ENCODE measurements at places on chromosomes 3 and 15. TPM values are rescaled to one million over a fixed set of nuclear protein-coding genes. Genes with fewer than 3 reads are reported as not detected.

GRCh38 chr3:39751286-39751685 is 58.1 kb upstream of the MYRIP start:
- no peak for DNase-seq

GRCh38 chr3:101484805-101485620 is 28.0 kb downstream of the SENP7 start:
- no peak for DNase-seq

Gene CNTN4
- 0.65 TPM for total RNA-seq

GRCh38 chr15:58066042-58066867 is 744 bp upstream of the ALDH1A2 start:
- peak; percentile 69 for DNase-seq

GRCh38 chr3:131356006-131356595 is 25.5 kb upstream of the NUDT16 start:
- DNase-seq: no peak

Gene NKIRAS1
- 16.5 TPM for total RNA-seq

- DNase-seq: no peak
Measured at GRCh38 chr3:14146381-14147065, 21.7 kb downstream of the TMEM43 start.

DNA sequence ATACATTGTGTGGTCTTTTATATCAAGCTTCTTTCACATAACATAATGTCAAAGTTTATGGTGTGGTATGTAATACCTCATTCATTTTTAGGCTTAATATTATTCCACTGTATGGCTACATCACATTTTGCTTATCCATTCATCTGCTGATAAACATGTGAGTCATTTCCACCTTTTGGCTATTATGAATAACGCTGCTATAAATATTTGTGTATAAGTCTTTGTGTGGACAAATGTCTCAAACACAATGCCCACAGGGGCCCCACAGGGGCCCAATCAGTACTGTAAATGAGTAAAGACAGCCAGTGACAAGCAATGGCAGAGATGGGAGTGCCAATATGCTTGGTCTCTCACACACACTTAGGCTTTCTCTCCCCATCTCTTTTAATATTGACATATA is 54.2 kb downstream of the PIK3R4 start:
- DNase-seq: no peak

Gene PP2D1
- not detected for total RNA-seq

Gene KIF15
- total RNA-seq: 1.2 TPM

- no peak for DNase-seq
Measured at GRCh38 chr3:56974247-56974930, 86.1 kb upstream of the SPATA12 start.

DNA sequence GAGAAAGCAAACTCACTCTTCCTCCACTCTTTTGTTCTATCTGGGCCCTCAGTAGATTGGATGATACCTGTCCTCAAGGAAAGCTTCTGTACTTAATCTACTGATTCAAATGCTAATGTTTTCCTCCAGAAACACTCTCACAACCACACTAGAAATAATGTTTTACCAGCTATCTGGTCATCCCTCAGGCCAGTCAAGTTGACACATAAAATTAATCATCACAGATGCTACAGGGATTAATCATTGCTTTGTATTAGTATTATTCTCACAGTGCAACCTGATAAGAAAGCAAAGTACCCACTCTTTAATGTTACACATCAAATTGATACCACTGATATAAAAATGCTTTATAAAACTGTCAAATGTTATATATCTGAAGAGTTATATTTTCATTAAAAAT is 52.9 kb upstream of the ARL6 start:
- DNase-seq: no peak

DNA sequence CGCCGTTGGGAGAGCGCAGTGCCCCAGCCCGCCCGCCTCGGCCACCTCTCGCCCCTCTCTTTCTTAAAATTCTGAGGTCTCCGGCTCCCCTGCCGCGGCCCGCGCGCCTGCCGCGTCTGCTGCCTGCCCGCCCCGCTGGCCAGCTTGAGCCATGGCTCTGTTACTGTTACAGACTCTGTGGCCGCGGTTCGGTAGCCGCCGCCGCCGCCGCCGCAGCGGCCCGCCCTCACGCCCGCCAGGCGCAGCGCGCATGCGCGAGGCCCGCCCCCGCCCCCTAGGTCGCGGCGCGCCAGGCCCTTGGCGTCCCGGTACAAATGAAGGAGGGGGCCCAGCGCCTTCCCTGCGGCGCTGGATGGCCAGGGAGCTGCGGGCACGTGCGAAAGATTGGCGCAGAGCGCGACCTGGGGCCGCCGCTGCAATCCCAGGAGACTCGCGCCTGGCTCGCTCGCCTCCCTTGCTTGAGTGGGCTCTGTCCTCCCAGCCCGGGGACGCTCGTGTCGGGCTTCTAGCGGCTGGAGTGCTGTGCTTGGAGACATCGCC is at the start of gene ONECUT1:
ONECUT1 (minus strand) TSS at position 168 of the 540 bp plus-strand sequence. CDS start 452 bp downstream, outside the sequence.
- no peak for DNase-seq

- no peak for DNase-seq
Measured at GRCh38 chr15:58797505-58797904, 26.4 kb downstream of the MINDY2 start.

Gene TNIK
- 36.9 TPM for total RNA-seq

Gene GCHFR
- total RNA-seq: 6.6 TPM

DNA sequence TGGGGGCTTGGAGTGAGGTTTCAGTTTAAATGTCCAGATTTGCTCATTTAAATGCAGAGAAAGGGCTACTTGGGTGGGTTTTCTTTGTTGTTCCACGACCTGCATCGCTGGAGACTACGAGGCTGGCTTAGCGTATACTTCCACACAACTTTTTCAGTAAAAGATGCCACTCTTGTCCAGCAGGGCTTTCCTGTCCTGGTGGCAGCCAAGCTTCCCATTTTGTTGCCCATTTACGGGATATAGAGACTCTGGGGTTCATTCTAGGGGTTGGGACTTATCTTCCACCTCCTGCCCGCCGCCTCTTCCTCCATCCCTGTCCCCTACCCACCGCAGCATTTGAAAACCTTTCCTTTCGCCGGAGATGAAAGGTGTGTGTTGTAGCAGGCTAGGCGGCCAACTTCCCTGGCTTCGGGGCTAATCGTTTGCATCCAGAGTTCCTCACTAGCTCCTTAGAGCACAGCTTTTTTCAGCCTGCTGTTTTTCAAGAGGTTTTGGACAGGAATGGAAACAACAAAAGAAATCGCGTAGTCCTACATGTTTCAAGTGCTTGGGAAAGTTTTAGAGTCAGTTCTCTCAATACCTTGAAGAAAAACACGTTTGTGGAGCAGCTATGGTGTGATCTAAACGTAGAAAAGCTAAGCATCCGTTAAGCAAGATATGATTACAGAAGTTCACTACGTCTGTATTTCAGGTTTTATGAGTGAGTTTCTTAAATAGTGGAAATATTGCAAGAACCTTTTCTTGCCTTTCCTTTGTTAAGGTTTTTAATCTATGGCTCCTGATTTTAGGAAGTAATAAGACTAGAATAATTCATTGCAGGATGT is 843 bp downstream of the CHRNA5 start:
- DNase-seq: no peak

- DNase-seq: no peak
Measured at GRCh38 chr15:28887339-28888174, 1.8 kb downstream of the APBA2 start.

Gene VEPH1
- not detected for total RNA-seq

- DNase-seq: no peak
Measured at GRCh38 chr3:178152031-178152806, 384.0 kb upstream of the KCNMB2 start.

GRCh38 chr3:10338591-10339353 is 17.9 kb upstream of the SEC13 start:
- no peak for DNase-seq

Gene OIP5
- total RNA-seq: 0.72 TPM

Gene RBM5
- 48.9 TPM for total RNA-seq

GRCh38 chr15:57996561-57996960 is 69.0 kb downstream of the ALDH1A2 start:
- no peak for DNase-seq

GRCh38 chr3:158769952-158770740 is 31.7 kb upstream of the MFSD1 start:
- no peak for DNase-seq

Gene AHSG
- not detected for total RNA-seq

DNA sequence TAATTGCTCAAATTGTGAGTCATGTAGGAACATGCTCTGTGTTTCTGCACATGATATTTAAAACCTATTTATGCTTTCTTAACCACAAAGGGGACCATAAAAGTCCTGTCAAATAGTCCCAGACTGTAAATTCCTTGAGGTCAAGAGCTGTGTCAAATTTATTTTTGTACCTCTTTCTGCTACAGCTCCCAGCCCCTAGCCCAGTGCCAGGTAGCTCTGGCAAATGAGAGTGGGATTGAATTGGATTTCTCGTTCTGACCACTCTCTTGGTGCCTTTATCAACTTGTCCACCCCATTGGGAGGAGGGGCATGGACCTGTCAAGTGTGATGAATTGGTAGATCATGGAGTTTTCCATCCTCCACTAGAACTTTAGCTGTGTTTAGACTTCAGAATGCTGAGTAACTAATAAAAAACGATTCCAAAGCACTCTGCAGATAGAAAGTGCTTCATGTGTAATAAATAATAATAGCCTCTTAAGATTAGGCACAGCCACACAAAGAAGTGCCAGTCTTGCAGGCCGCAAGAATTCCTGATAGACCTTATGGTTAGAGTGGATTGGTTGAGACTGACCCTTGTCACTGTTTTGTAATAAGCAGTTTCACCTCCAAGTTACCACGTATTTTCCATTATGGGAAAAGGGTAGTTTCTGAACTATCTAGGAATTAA is 120.4 kb downstream of the LPP start:
- no peak for DNase-seq

- no peak for DNase-seq
Measured at GRCh38 chr3:181534781-181535221, 176.9 kb upstream of the SOX2 start.

DNA sequence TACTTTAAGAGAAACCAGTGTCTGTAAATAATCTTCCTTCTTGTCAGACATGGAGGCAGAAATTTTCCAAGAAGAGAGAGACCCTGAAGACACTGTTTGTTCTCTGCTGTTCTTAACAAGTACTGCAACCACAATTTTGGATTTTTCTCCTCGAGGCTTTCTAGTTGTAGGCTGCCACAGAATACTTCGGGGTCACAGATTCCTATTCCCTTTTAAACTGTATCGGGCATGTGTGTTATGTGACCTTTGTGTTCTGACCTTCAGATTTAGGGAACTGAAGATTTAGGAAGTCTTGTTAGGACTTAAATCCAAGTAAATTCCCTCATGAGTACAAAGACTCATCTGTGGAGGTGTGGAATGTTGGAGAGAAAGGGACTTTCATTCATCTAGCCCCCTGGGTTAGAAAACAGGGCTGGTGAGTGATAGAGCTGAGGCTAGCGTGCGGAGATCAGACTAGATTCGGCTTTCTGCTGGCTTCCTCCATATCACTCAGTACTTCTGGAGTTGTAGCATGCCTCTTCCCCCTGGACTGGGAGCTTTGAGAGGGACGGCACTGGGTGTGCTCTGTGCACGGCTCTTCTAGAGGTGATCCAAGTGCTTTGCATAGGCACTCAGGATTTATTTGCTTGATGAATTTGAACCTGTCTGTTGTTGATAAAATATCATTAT is 237.0 kb downstream of the LPP start:
- DNase-seq: no peak

- no peak for DNase-seq
Measured at GRCh38 chr15:31228980-31229826, 97.4 kb upstream of the KLF13 start.

Gene CACNA1D
- total RNA-seq: 0.35 TPM

All from heart left ventricle (tissue), 16 donors.